Activated CD8-positive, alpha-beta T cell treated with anti-CD3 and anti-CD28 coated beads for 36 hours (primary cell): ENCODE measurements at places on chromosomes 1 and 21.

- peaks cover 2% of the 10 kb centered on the region for H3K27me3 ChIP-seq
- DNase-seq, result no peak
- H3K4me3 ChIP-seq, result no peak overlapping the region
- H3K36me3 ChIP-seq, result no peaks in the 10 kb centered on the region
Observed at GRCh38 chr1:159428536-159428935, 3.5 kb upstream of the OR10J4 start.

GRCh38 chr1:151562661-151563060, 22.6 kb downstream of the TUFT1 start:
- no peak overlapping the region for H3K27ac ChIP-seq
- no peaks in the 10 kb centered on the region for H3K27me3 ChIP-seq
- peaks cover 3% of the 10 kb centered on the region for H3K4me1 ChIP-seq
- DNase-seq, result no peak
- no peaks in the 10 kb centered on the region for H3K36me3 ChIP-seq

GRCh38 chr1:150009604-150010392, 728 bp downstream of the OTUD7B start:
- no peaks in the 10 kb centered on the region for H3K27me3 ChIP-seq
- H3K4me3 ChIP-seq, result peak overlapping the region; percentile 96

DNA sequence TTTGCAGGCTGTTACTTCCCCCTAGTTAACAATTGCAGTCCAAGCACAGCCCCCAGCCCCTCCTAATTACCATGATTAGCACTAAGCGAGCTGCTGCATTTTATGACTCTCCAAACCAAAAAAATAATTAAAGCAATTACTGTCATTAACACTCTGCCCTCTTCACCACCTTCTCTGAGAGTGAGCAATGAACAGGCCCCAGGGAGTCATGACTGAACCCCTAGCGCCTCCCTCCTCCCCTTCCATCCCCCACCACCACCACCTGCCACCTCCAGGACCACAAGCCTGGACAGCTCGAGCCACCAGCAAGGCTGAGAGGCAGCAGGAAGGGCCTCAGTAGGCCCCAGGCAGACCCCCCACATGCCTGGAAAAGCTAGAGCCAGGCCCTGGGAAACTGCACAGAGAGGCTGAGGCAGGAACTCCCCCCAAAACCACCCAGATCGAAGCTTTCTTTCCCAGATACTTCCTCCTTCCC, 35.5 kb upstream of the ZC3H12A start:
- H3K36me3 ChIP-seq, result no peaks in the 10 kb centered on the region
- no peak overlapping the region for H3K27ac ChIP-seq
- H3K27me3 ChIP-seq, result peaks cover 11% of the 10 kb centered on the region
- no peak overlapping the region for H3K4me3 ChIP-seq

DNA sequence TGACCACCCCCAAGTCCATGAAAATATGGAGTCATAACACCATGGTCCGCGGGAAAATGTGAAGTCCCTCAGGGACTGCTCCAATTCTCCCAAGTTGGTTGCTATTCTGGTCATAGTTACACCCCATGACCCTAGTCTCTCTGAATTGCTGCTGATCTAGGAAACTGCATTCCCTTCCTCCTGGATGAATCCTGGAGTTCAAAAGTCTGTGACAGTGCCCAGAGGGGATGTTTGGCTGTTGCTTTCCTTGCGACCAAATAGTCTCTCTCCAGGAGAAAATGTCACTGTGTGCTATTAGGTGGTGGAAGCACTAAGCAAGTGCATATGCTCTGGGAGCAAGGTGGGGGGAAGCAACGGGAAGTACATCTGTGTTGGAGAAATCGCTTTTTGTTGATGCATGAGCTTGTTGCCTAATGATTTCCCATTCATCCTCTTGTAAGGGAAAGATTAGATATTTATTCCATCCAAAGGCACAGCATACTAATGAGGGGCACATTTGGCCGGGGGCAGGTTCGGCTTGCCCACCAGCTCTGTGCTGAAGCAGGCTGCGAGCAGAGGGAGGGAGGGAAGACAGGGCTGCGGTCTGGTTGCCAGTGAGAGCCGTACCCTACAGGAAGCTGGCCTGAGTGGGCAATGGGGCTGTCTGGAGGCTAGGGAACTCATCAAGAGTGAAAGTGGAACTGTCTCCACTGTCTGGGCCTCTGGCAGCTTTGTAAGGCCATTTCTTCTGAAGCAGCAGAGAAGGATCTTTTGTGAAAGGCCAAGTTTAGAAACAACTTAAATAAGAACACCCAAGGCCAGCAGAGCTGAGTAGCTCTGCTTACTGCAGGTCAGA, 27.2 kb downstream of the SYT6 start:
- H3K4me3 ChIP-seq, result no peak overlapping the region
- H3K27me3 ChIP-seq, result no peaks in the 10 kb centered on the region
- no peaks in the 10 kb centered on the region for H3K36me3 ChIP-seq
- DNase-seq, result no peak
- no peak overlapping the region for H3K27ac ChIP-seq
- peaks cover 9% of the 10 kb centered on the region for H3K4me1 ChIP-seq

DNA sequence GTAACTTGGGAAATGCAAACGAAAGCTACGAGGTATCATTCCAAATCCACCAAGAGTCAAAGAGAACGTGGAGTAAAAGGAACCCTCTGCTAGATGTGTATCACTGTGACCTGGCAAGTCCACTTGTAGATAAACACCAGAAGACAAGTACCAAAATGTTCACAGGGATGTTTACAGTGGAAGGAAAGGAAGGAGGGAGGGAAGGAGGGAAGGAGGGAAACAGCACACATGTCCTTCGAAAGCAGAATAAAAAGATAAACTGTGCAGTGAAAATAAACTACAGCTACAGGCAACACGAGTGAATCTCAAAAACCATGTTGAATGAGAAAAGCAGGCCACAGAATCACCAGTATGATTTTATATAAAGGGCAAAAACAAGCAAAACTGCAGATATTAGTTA, 59.9 kb downstream of the TP53BP2 start:
- no peak overlapping the region for H3K27ac ChIP-seq
- peaks cover 15% of the 10 kb centered on the region for H3K36me3 ChIP-seq
- H3K4me3 ChIP-seq, result no peak overlapping the region
- H3K4me1 ChIP-seq, result no peaks in the 10 kb centered on the region

GRCh38 chr1:21567241-21568005, 58.2 kb downstream of the ALPL start:
- H3K4me3 ChIP-seq, result no peak overlapping the region
- H3K4me1 ChIP-seq, result no peaks in the 10 kb centered on the region
- H3K27ac ChIP-seq, result no peak overlapping the region
- H3K36me3 ChIP-seq, result no peaks in the 10 kb centered on the region

DNA sequence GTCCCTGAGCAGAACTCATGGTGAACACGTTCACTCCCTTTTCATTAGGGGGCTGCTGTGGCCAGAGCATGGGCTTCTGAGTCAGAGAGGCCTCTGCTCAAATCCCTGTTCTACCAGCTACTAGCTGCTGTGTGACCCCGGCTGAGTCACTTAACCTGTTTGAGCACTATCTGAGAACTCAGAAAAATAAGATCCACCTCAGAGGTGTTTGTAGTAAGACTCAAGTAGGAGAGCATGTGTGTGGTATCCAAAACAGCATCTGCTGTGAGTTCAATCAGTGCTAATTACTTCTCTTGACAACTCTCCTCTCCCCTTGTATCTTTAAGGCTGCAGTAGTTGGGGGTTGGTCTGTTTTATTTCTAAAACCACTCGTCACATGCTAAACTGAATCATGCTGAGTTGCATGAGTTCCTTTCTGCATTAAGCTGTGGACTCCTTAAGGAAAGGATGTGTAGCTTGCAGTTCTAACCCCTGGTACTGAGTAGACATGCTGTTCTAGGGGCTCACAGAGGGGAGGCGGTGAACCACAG, 39.7 kb upstream of the JUN start:
- no peaks in the 10 kb centered on the region for H3K27me3 ChIP-seq
- H3K36me3 ChIP-seq, result peaks cover 18% of the 10 kb centered on the region
- DNase-seq, result no peak
- H3K4me1 ChIP-seq, result no peaks in the 10 kb centered on the region
- H3K4me3 ChIP-seq, result no peak overlapping the region
- no peak overlapping the region for H3K27ac ChIP-seq

- no peaks in the 10 kb centered on the region for H3K27me3 ChIP-seq
- no peak overlapping the region for H3K27ac ChIP-seq
- no peak for DNase-seq
- peaks cover 57% of the 10 kb centered on the region for H3K4me1 ChIP-seq
Observed at GRCh38 chr1:172401477-172401876, 19.0 kb upstream of the C1orf105 start.

- H3K4me3 ChIP-seq, result no peak overlapping the region
- no peak overlapping the region for H3K27ac ChIP-seq
- H3K36me3 ChIP-seq, result peaks cover 6% of the 10 kb centered on the region
- DNase-seq, result no peak
Observed at GRCh38 chr21:39168800-39169199, 14.5 kb downstream of the PSMG1 start.

- no peak overlapping the region for H3K27ac ChIP-seq
- peaks cover 32% of the 10 kb centered on the region for H3K4me1 ChIP-seq
- H3K36me3 ChIP-seq, result no peaks in the 10 kb centered on the region
- H3K4me3 ChIP-seq, result no peak overlapping the region
Observed at GRCh38 chr1:234884701-234885100, 243.9 kb downstream of the TOMM20 start.

GRCh38 chr1:222045786-222046185, 303.9 kb upstream of the DUSP10 start:
- H3K4me1 ChIP-seq, result peaks cover 20% of the 10 kb centered on the region
- no peaks in the 10 kb centered on the region for H3K36me3 ChIP-seq
- no peaks in the 10 kb centered on the region for H3K27me3 ChIP-seq
- no peak overlapping the region for H3K27ac ChIP-seq
- no peak overlapping the region for H3K4me3 ChIP-seq
- DNase-seq, result no peak

DNA sequence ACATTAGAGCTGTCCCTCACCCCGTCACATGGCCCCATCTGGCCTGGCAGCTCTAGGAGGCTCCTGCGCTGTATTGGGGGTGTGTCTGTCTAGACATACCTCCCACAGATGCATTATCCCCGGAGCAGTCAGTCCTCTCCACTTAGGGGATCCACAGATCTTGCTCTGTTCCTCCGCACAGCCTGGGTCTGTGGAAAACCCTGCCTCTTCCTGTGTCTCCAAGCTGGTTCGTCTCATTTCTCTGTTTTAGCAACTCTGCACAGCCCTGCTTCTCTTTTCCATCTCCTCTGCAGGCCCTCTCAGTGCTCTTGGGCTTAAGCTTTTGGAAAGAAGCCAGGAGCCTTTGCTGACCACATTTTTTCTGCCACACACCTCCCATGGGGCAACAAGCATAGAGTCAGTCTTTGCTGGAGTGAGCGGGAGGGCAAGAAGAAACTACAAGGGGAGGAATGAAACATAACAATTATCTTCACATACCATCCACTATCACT, 241.5 kb downstream of the FOXD2 start:
- no peak overlapping the region for H3K27ac ChIP-seq
- no peaks in the 10 kb centered on the region for H3K4me1 ChIP-seq
- no peak for DNase-seq
- no peak overlapping the region for H3K4me3 ChIP-seq
- H3K36me3 ChIP-seq, result no peaks in the 10 kb centered on the region

DNA sequence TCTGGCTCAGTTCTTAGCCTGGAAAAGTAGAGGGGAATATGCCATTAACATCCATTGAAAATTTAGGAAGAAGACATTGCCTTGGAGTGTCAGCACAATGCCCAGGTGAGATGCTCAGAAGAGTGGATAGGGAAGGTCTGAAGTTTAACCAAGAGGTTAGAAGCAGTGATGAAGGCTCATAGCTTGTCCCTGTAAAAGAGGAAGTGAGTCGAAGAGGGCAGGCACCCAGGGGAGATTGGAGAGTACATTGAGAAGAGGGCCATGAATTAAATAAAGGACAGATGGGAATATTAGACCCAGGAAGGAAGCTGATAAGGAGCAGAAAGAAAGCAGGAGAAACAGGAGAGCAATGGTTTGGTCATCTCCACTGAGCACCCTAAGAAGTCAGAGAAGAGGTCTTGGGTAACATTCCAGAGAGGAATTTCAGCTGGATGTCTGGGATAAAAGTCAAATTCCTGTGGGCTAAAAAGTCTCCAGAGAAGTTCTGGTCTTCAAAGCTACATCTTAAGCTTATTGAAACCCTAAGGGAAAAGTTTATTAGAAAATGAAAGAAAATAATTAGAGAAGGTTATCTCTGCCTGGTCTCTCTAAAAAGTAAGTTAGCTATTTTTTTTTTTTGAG, 17.3 kb downstream of the C8B start:
- DNase-seq, result no peak
- H3K4me1 ChIP-seq, result no peaks in the 10 kb centered on the region
- H3K36me3 ChIP-seq, result no peaks in the 10 kb centered on the region
- no peaks in the 10 kb centered on the region for H3K27me3 ChIP-seq

GRCh38 chr1:186977266-186977957, 148.7 kb downstream of the PLA2G4A start:
- no peak overlapping the region for H3K27ac ChIP-seq
- H3K4me3 ChIP-seq, result no peak overlapping the region
- no peaks in the 10 kb centered on the region for H3K4me1 ChIP-seq
- DNase-seq, result no peak

GRCh38 chr1:68745011-68745410, 248.1 kb upstream of the DEPDC1 start:
- DNase-seq, result no peak
- no peak overlapping the region for H3K27ac ChIP-seq
- no peaks in the 10 kb centered on the region for H3K27me3 ChIP-seq
- no peaks in the 10 kb centered on the region for H3K36me3 ChIP-seq
- no peak overlapping the region for H3K4me3 ChIP-seq

- no peak overlapping the region for H3K4me3 ChIP-seq
- no peak for DNase-seq
- no peaks in the 10 kb centered on the region for H3K4me1 ChIP-seq
- peaks cover 34% of the 10 kb centered on the region for H3K36me3 ChIP-seq
Observed at GRCh38 chr1:110048923-110049601, 14.6 kb downstream of the STRIP1 start.

GRCh38 chr1:243471026-243471685, 215.3 kb downstream of the SDCCAG8 start:
- no peaks in the 10 kb centered on the region for H3K27me3 ChIP-seq
- no peak for DNase-seq
- H3K27ac ChIP-seq, result no peak overlapping the region
- no peak overlapping the region for H3K4me3 ChIP-seq

DNA sequence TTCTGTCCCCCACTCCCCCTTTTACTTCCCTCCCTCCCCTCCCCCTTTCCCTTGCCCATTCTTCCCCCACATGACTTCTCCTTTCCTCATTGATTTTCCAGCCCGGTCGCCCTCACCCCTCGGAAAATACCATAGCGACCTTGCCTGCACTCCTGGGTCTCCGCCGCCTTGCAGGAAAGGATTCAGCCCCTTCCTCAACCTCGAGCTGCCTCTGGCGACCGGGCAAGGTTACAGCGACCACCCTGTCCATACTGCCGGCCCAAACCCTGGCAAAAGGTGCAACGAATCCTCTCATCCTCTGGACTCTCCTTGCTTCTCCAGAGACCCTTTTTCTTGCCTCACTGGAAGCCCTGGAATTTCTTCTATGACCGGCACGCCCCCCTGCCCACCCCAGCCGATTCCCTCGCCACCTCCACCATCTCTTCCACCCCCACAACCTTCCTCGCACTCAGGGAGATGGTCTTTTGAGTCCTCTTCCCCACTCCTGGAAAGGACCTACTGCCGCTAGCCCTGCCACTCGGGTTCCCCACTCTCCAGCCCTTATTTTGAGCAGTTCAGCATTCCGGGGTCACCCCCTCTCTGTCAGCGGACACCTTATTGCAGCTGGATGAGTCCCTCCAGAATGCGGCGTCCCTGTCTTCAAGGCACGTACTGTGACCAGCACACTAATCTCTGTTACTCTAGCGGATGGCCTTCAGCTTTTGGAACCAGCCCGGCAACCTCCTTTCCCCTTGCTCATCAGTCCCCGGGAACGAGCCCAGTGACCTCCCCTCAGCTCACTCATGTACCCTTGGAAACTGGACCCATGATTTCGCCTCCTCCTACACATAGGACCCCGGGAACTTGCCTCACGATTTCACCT, 846 bp downstream of the NSUN4 start:
- H3K27ac ChIP-seq, result peak overlapping the region; percentile 99
- no peaks in the 10 kb centered on the region for H3K27me3 ChIP-seq
- peak overlapping the region; percentile 100 for H3K4me3 ChIP-seq
